Hematopoietic multipotent progenitor cell treated with erythropoietin and hydrocortisone succinate and interleukin-3 and kit ligand, for 8 days (in vitro differentiated cells): ENCODE measurements at places on chromosomes 16 and 17.
A peak's percentile ranks its signal among the peaks of the same experiment; 100 is the strongest.

GRCh38 chr17:80895366-80895765 lies 96.3 kb upstream of the CHMP6 start:
- no peak for DNase-seq

- DNase-seq: no peak
Observed at GRCh38 chr16:85138825-85139627, 26.8 kb upstream of the CIBAR2 start.

GRCh38 chr17:5364156-5364555 lies 55.3 kb downstream of the NUP88 start:
- no peak for DNase-seq

- no peak for DNase-seq
Observed at GRCh38 chr17:73453090-73453489, 141.3 kb upstream of the CDC42EP4 start.

DNA sequence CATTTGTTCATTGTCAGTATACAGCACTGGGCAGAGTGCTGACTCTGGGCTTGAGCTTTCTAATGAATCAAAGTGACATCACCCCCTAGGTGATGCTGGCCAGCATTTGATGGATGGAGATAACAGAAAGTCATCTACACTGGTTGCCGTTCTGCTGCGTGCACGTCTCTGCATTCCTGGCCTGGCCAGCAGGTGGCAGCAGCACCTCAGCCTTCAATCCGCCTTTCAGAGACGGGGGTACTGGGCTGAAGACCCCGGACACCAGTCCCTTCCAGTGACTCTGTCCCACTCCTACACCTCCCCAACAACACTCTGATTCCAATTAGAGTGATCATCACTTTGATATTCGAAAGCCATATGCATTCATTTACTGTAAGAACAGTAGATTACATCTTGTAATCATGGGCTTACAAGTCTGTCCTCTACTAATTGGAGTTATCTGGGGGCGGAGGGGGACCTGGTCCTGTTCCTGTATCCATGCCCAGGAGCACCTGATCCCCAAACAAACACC lies 6.0 kb downstream of the CPSF4L start:
- DNase-seq: peak; percentile 44
